ENCODE measurements at places on chromosomes 3 and 15.

- no peak for DNase-seq
Measured at GRCh38 chr3:108552267-108553159, 36.7 kb downstream of the CIP2A start.

- DNase-seq: no peak
Measured at GRCh38 chr3:196656213-196656612, 16.7 kb downstream of the NRROS start.

- DNase-seq: no peak
Measured at GRCh38 chr15:62164014-62164395, 1.1 kb downstream of the C2CD4B start.

GRCh38 chr3:25565807-25566206 is 98.9 kb downstream of the TOP2B start:
- DNase-seq: no peak

DNA sequence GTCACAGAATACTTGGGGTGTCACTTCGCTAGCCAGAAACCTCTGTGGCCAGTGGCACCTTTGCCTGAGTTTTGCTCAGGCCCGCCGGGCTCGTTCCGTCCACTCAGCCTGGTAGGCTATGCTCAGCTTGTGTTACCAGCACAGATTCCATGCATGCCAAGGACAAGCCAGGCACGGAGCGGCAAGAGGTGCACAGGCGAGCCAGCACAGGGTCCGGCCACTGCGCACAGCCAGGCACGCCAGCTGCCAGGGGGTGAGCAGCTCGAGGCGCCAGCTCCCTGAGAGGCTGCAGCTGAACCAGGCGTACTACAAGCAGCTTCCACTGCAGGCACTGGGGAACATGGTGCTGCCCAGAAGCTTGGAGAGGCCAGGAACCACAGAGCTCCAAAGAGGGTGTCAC is 14.7 kb downstream of the PCYT1A start:
- no peak for DNase-seq

DNA sequence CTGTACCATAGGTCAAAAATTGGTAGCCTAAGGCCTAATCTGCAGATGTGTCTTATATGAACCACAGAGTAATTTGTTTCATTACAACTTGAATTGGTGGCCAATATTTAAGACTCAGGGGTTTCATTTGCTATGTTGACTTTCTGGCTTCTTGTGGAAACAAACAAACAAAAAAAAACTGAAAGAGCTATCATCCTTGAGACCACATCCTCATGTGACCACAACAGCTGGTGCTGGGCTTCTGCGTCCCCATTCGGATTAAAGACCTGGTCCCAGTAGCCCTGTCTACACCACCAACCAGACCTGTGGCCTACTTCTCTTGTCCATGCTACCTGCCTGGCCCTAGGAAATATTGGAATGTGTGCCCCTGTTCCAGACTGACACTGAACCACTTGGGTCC is 61.7 kb downstream of the STRIT1 start:
- no peak for DNase-seq

DNA sequence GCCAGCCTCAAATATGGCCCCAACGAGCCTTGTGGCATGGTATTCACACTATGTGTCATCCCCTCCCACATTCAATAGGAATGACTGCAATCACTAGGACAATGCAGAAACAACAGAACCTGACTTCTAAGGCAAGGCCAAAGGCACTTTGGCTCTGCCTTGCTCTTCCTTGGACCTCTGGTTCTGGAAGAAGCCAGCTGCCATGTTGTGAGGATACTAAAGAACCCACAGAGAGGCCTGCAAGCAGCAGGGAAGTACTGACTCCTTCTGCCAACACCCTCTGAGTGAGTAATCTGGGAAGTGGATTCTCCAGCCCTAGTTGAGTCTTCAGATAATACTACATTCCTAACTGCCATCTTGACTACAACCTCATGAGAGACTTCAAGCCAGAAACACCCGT is 64.7 kb downstream of the ADAMTS9 start:
- DNase-seq: no peak

DNA sequence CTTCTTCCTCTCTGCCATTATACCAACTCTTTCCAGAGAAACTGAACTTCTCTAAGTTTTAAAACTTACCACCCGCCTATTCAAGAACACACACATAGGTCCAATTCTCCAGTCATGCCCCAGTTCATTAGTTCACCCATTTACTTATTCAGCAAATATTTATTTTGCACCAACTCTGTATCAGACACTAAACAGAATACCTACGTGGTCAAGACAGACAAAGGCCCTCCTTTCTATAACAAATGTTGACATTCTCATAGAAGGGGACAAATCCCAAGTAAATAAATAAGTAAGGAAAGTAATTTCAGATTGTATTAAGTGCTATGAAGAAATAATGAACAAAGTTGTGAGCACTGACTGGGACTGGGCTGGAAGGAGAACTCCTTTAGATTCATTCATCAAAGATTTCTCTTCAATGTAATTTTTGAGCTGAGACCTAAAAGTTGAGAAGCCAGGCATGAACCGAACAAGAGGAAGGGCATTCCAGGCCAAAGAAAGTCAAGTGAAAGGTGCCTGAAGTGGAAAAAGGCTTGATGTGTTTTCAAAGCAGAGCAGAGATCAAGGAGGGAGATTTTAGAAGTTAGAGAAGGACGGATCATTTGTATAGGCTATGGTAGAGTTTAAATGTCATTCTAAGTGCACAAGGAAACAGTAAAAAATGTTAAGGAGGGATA is 120.4 kb downstream of the P3H2 start:
- DNase-seq: no peak

GRCh38 chr3:29373131-29373680 is 92.3 kb downstream of the RBMS3 start:
- DNase-seq: peak; percentile 55

GRCh38 chr15:76006136-76006778 is 6.0 kb downstream of the NRG4 start:
- no peak for DNase-seq

DNA sequence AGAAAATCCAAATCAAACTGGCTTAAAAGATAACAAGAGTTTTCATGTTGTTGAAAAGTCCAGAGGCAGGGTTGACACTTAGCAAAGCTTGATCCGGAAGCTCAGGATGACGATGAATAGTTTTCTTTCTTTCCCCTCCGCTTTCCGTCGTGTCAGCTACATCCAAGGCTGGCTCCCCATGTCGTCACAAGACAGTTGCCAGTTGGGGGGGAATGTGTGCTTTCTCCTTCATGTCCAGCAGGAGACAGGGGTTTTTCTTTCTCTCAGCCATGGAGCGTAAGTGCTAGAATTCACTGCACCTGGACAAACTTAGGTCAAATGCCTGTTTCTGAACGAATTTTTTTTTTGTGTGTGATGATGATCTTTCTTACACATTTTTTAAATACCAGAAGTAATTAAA is 273.8 kb upstream of the RGMA start:
- DNase-seq: no peak

GRCh38 chr3:58085616-58086015 is 77.4 kb downstream of the FLNB start:
- DNase-seq: no peak

DNA sequence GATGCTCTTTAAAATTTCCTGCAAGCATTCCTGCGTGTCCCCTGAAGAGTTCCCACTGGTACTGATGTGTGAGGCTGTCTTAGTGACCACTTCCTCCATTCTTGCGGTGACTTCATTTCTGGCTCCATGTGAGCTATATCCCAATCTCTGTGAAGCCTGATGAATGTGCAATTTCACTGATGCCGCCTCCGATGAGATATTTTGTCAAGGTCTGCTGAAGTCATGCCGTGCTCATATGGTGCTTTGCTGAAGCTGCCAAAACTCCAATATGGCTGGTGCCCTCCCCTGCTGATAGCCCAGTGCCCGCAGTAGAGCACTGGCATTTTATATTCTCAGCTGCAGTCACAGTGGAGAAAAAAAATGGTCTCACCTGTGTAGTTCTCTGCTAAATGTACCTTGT is 271.5 kb downstream of the EFHB start:
- no peak for DNase-seq

- DNase-seq: no peak
Measured at GRCh38 chr3:109021556-109021955, 67.9 kb upstream of the GUCA1C start.

- DNase-seq: no peak
Measured at GRCh38 chr15:72182673-72183072, 14.9 kb downstream of the GRAMD2A start.

DNA sequence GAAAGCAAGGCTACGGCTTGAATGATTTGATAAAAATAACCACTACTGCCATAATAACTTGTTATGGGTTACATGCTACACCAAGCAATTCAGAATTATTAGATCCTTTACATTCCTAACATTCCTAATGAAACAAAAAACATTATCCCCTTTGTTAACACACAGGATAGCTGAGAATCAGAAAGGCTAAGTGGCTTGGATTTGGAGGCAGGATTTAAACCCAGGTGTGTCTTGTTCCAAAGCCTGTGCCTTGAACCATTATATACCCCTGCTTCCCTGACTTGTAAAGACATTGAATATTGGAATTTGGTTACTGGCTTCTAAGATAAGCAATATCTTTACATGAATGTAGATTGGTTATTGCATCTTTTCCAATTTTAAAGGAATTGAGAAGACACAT is 417.1 kb upstream of the GOLIM4 start:
- no peak for DNase-seq

DNA sequence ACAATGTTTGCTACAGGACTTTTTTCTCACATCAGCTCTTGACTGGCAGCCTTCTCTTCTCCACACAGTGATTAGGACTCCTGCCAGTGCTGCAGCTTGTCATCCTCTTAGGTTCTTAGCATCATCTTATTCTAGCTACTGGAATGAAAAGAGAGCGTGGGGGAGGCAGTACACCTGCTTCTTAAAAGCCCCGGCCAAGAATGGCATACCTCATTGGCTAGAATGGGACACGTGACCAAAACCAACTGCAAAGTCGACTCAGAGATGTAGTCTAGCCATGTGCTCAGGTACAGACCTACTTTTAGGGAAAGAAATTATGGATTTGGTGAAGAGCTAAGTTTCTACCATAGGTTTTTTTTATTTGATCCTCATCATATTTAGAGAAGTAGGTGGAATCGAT is 44.1 kb downstream of the RARB start:
- DNase-seq: no peak

DNA sequence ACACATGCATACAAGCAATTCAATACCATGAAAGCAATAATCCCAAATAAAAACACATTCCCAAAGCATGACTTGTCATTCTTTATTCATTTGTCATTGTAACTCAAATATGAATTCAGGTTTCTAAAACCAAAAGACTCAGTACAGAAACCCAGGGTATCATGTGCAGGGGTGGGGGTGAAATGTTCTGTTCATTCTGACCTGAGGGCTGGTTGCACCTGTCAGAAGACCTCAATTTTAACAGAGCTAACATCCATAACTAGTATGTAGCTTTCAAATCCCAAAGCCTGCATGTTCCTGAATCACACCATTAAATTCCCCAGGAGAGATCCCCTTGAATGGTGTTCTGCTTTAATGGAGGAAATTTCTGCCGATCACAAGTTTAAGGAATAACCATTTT is 738.7 kb downstream of the MCTP2 start:
- no peak for DNase-seq

- no peak for DNase-seq
Measured at GRCh38 chr15:28921919-28922706, 36.3 kb downstream of the APBA2 start.

DNA sequence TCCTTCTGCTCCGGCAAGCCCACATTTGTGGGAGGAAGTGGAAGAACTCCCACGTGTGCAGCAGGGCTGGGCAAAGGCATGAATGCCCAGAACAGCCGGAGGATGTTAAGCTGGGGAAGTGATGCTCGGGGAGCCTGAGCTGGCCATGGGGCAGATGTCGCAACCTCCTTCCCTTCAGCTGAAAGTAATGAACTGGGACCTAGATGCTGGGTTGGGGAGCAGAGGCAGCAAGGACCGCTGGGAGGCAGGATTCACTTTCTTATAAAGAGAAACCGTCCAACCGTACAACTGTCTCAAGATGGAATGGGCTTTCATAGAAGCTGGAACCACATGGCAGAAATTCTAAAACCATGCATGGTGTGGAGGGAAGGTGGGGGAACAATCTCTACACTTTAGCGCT is 290.9 kb downstream of the OCA2 start:
- DNase-seq: no peak

GRCh38 chr3:186381424-186382216 is 19.6 kb upstream of the DGKG start:
- no peak for DNase-seq

DNA sequence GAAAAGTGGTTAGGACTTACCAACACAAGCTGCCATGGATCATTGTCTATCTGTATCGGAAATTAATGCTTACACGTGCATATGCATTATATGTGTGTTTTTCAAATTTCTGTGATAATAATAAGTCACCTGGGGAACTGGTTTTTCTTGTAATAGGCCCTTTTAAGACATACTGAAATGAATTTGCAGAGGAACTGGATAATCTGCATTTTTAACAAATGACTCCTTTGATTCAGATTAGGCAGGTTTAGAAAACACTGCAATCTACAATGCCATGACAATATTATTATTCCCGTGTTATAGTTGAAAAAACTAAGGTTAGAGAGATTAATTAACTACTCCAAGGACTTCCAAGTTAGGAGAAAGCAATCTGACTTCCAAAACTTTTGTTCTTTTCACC is 23.4 kb downstream of the STRIT1 start:
- no peak for DNase-seq

DNA sequence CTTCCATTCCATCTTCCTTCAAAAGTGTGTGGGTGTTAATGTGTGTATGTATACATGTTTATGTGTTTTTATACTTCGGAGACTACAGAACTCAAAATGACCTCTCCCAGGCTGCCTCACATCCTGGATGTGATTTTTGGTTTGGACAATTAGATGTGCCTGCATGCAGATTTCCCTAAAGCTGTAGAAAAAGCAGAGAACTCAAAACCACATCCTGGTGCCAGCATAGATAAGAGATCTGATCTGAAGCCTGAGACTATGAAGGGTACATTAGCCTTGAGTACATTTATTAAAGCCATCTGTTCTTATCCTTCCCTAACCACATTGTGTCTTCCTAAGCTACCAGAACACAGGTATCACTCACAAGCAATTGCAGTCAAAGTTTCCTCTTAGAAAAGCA is 319.4 kb upstream of the RASGRP1 start:
- no peak for DNase-seq

- DNase-seq: peak; percentile 79
Measured at GRCh38 chr3:141477224-141477623, 9.6 kb upstream of the RASA2 start.

DNA sequence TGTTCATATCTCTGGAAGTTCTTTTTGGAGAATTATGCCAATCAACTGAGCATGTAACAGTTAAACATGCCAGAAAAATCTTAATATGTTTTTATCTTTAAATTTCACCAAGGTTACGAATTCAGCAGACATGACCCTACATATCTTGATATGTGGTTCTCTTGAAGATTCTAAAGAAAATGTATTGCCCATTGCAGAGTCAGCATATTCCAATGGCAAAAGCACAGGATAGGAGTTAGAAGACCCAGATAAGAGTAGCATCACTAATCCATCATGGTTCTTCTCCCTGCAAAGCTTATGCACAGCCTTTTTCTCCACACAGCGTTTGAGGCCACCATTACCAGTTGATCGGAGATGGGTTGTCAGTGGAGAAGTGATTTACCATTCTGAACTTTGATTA is 402.8 kb downstream of the EPHB1 start:
- no peak for DNase-seq

- peak; percentile 71 for DNase-seq
Measured at GRCh38 chr3:57983734-57984518, 24.3 kb upstream of the FLNB start.

Data from non-pigmented ciliary epithelial cell (primary cell).